ENCODE measurements at places on chromosomes 11 and 22.

GRCh38 chr11:3815845-3816244, 7.5 kb downstream of the PGAP2 start:
- no peak for DNase-seq

DNA sequence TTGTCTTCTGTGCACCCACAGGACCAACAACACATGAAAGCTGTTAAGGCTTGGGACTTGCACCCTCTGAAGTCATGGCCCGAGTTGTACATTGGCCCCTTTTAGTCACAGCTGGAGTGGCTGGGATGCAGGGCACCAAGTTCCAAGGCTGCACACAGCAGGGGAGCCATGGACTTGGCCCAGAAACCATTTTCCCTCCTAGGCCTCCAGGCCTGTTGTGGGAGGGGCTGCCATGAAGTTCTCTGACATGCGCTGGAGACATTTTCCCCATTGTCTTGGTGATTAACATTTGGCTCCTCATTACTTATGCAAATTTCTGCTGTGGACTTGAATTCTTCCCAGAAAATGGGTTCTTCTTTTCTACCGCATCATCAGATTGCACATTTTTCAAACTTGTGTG, 48.8 kb upstream of the GLYAT start:
- DNase-seq = no peak

- no peak for DNase-seq
Measured at GRCh38 chr22:30348809-30349208, 7.9 kb downstream of the SF3A1 start.

DNA sequence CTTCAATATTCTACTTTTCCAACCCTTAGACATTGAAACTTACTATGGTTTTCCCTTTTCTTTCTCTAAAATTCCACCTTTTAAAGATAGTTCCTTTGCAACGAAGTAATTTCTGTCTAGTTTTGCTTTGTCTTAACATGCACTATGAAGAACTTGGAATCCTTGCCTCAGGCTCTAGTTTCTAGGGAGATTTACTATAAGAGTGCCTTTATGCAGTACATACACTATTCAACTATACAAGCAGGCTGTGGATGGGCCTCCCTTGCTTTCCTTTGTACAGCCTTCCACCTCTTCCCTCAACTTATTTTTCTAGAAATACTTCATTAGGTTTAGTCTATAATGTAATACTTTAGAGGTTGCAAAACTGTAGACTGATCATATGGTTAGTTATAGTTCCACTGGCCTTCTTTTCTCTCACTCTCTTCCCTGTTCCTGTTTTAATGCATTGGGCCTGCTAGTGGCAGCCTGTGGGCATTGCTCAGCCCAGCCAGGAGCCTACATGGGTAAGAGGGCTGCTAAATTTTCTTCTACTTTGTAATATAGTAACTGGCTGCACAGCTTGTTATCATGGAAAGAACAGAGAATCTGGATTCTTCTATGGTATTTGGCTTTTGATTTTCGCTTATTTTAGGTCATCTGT, 100.2 kb downstream of the C11orf87 start:
- no peak for DNase-seq

DNA sequence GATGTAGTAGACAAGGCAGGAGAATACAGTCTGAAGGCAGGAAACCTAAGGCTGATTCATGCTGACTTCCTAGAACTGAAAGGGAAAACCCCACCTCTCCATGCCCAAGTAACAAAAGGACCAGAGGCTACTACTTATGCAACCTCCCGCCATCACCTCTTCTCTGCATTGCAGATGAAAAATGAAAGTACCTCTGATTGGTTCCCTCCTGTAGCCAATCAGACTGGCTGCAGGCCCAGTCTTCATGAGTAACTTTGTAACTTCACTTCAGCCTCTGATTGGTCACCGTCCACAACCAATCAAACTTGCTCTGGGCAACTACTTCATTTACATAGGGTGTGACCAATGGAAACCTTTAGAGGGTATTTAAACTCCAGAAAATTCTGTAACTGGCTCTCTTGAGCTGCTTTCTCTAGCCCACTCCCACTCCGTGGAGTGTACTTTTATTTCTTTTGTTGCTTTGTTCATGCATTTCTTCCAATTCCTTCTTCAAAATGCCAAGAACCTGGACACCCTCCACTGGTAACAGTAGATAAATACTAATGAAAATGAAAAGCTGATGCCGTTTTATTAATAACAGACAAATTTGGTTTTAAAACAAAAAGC, 5.2 kb upstream of the MAP6 start:
- no peak for DNase-seq

DNA sequence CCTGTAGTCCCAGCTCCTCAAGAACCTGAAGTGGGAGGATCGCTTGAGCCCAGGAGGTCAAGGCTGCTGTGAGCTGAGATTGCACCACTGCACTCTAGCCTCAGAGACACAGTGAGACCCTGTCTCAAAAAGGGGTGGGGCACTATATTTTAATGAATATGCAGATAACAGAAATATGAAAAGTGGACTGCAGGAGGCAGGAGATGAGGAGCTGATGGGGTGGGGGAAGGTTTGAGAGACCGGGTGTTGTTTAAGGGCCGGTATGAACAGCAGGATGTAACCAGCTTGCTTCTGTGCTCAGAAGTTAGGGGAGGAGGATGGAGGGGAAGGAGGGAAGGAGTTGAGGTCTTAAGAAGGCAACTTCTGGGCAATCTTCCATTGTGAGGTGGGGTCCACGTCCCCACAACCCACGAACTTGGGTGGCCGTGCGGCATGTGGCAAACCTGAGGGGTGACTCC, 1.3 kb upstream of the B4GALNT4 start:
- DNase-seq = no peak

- DNase-seq = no peak
Measured at GRCh38 chr11:92941676-92942571, 27.5 kb upstream of the MTNR1B start.

- no peak for DNase-seq
Measured at GRCh38 chr11:66887526-66887925, 30.7 kb downstream of the LRFN4 start.

GRCh38 chr11:17651681-17652080, 67.7 kb upstream of the MYOD1 start:
- DNase-seq = no peak

DNA sequence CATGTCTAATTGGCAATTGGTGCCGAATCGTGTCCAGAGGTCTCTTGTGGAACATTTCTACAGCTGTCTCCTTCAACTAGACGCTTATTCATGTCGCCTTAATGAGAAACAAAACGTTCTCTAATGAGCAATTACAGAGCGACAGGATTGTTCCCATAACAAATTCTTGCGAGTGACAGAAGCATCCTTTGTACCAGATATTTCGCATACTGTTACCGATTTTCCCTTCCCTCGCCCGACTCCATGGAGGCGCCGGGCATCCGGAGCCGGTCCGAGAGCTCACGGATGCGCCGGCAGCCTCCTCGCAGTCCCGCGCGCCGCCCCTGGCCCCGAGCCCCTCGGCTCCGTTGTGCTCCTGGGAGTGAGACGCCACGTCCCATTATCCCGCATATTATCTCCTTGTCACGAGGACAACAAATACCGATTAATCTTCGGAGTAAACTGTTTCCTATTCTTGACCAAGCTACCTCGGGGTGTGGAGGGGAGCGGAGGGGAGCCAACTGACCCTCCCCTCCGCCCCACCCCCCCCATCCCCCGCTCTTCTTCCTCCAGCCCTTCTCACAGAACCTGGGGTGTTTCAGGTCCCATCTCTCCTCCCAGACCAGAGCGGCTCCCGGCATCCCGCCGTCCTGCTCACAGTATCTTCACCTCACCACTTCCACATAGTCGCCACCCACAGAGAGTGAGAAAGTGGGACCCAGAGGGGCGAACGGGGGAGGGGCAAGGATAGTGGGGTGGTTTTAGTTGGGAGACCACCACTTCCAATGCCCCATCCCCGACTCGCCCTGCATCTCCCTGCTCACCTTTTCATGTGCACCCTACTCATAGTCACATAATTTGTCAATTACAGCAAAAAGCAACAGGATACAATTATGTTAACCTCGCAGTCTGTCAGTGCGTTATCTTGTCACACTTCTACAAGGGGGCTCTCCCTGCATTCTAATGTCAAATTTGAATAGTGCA, 11.4 kb downstream of the PAX6 start:
- DNase-seq = no peak

DNA sequence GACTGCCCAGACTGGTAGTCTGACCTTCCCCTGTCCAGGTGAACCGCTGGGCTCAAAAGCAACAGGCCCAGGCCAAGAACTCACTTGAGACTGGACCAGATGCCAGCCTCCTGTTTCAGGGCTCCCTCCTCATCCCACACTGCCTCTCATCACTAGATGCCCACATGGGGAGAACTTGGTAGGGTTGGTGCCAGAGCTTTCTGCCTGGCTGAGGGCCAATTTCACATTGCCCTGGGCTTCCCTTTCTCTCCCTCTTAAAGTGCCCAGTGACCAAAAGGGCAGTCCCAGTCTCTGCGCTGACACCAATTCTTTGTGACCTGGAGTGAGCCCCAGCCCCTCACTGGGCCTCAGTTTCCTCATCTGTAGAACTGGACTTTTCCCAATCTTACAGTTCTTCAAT, 41.7 kb downstream of the C11orf58 start:
- DNase-seq = no peak

- no peak for DNase-seq
Measured at GRCh38 chr11:119605137-119605665, 123.8 kb downstream of the NECTIN1 start.

DNA sequence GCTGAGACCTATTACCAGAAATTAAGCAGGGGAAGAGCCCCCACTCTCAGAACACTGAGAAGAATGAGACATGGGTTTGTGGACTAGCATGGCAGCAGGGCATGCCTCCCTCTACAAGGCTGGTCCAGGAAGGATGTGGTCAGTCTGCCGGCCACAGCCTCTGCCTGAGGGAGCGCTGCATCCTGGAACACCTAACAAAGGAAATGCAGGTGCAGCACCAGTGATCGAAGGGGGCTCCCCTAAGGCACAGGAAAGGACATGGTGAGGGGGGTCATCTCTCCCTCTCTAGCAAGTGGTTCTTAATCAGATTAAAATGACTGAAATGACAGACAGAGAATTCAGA, 40.6 kb upstream of the ARL14EP start:
- DNase-seq = no peak

- DNase-seq = no peak
Measured at GRCh38 chr11:79697905-79698304, 257.1 kb upstream of the TENM4 start.

- DNase-seq = no peak
Measured at GRCh38 chr11:17845431-17845881, 110.9 kb downstream of the KCNC1 start.

GRCh38 chr11:134531327-134532130, 119.5 kb upstream of the B3GAT1 start:
- no peak for DNase-seq

DNA sequence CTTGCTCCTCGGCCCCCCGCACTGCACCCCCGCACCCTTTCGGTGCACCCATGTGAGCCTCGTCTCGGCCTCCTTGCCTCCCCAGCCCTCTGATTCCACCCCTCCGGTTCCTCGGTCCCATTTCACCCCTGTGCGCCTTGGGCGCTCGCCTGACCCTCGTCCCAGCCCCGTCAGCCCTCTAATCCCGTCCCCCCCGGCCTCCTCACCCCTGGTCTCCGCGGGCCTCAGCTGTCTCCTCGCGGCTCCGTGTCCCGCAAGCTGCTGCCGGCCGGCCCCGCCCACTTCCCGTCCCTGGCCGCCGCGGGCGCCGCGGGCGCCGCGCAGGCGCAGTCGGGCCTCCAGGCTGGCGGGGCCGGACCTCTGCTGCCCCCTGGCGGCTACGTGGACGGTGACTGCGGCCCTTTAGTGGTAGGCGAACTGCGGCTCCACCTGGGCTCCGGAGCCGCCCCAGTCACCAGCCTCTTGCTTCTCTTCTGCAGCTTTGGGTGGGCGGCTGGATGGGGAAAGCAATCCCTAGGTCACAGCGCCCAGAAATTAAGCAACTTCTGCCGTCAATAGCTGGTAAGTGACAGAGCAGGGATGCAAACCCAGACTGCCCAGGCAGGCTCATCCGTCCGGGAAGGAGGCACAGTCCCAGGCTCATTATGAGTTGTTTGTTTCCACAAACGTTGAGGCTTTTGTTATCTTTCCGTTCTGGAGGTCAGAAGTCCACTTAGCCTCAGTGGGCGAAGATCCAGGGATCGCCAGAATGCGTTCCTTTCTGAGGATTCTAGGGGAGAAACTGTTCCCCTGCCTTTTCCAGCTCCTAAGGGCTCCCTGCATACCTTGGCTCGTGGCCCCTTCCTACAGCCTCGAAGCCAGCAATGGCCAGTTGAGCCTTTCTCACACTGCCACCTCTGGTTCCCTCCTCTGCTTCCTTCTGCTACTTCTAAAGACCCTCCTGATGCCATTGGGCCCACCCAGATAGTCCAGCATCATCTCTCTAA, at the start of gene PPM1F:
Gene PPM1F (minus strand): TSS at position 263 of the 986 bp plus-strand sequence. CDS start 6,800 bp downstream, outside the sequence.
- DNase-seq = peak; percentile 94

DNA sequence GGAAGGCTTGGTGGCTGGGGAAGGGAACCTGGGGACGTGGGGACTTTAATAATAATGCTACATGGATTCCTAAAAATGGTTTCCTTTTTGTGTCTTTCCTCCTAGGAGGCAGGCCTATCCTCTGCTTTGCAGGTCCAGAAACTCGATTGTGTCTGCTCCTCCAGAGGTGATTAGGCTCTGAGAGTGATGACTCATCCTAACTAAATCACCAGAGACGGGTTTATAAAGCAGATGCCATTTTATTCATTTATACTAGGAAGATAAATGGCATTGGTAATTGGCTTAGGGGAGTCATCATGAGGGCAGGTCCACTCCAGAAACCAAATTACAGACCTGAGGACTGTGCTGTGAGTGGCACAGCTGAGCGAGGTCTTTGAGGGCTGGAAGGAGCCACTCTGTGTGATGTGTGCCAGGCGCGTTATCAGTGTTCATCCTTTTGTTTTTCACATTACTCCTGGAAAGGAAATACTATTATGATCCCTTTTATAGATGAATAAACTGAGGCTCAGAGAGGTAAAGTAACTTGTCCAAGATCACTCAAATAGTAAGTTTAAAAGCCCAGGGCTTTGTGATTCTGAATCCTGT, 7.1 kb downstream of the NLRX1 start:
- DNase-seq = no peak

DNA sequence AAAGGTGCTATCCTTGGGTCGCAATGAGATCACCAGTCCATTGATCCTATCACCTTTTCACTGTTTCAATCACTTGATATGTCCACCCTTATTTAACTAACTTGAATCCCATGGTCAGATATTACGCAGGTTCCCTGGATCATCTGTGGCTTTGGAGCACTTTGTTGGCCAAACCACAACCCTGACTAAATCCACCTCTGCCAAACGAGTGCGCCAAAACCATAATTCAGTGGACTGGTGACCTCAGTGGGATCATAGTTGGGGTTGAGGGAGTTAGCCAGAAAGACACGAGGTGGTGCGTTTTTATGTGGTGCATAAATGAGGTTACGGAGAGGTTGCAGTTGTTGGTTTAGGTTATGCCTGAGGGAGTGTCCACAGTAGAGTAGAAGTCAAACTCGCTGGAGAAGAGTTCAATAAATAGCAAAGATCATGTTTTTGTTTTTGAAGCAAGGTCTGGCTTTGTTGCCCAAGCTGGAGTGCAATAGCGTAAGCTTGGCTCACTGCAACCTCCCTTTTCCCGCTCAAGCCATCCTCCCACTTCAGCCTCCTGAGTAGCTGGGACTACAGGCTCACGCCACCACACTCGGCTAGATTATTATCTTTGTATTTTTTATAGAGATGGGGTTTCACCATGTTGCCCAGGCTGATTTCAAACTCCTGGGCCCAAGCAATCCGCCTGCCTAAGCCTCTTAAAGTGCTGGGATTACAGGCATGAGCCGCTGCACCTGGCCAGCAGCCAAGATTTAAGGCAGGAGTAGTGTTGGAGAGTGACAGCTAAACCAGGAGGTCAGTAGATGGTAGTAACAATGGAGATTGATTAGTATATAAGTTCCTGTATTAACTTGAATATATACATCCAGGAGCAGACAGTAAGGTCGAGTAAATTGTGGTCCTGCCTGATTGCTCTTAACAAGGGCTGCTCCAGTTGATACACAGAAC, 4.5 kb downstream of the FOXR1 start:
- DNase-seq = no peak

All from Right ventricle myocardium inferior (tissue), 1 donor.